ENCODE measurements at places on chromosomes 5 and 9. TPM values are rescaled to one million over a fixed set of nuclear protein-coding genes. Genes with fewer than 3 reads are reported as not detected.

DNA sequence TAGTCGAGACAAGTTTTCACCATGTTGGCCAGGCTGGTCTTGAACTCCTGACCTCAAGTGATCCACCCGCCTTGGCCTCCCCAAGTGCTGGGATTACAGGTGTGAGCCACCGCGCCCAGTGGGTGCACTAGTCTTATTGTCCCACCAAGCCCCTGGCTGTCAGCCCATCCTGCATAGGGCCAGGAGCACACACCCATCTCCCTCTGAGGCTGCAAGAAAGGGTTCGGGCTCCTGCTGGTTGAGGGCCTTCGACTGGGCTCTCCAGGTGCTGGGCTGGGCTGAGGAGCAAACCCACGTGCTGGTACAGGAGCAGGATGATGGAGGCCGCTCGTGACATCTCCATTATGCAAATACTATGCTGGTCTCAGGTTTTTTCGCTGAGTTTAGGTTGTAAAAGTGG is 25.1 kb upstream of the RNF130 start:
- no peak overlapping the region for H3K4me3 ChIP-seq
- no peaks in the 10 kb centered on the region for H3K36me3 ChIP-seq
- DNase-seq, result no peak
- no peak overlapping the region for H3K27ac ChIP-seq
- H3K27me3 ChIP-seq, result no peaks in the 10 kb centered on the region

Gene DYNC2I2
- 51.6 TPM for polyA plus RNA-seq

DNA sequence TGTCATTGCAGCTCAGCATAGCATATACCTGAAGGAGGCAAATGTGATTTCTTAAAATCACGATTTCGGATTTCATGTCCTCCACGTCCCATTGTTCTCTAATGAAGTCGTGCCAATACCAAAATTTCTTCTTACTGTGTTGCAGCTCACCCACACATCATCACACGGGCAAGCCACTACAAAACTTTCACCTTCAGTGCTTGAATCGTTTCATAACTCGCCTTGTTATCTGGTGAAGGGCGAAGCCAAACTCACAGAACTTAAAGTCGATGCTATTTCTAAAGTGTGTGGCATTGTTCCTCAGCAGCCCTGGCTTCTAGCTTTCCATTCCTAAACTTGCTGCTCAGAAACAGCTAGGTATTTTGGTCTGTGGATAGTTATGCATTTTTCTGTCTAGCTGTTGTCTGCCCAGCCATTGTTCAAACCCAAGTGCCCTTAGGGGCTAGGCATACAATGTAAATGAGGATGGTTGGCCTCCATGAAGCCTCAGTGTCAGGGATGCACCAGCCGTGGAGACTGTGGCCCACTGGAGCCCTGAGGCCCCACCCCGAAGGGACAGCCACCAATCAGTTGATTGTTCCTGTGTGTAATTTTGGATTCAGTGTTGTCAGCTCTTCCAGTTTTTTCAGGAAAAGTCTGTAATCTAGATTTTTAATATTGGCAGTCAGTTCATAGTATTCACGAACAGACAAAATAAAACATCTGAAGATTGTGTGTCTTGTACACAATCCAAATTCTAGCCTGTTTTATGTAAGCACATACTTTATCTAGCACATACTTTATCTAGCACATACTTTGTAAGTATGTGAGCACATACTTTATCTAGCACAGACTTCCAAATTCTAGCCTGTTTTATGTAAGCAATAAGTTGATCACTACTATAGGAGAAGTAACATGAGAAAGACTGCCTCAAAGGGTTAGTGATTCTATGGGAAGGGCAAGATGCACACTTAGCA is 112.8 kb downstream of the DAPK1 start:
- peaks cover 6% of the 10 kb centered on the region for H3K27me3 ChIP-seq
- DNase-seq, result no peak
- no peaks in the 10 kb centered on the region for H3K4me1 ChIP-seq

Gene NIPAL4
- polyA plus RNA-seq, result 1.0 TPM

Gene PTCD2
- 8.7 TPM for polyA plus RNA-seq

Gene PRRX2
- 3.3 TPM for polyA plus RNA-seq

GRCh38 chr5:115349001-115349817 is 52.8 kb upstream of the CCDC112 start:
- no peaks in the 10 kb centered on the region for H3K27me3 ChIP-seq
- no peak overlapping the region for H3K27ac ChIP-seq
- no peak overlapping the region for H3K4me3 ChIP-seq
- no peaks in the 10 kb centered on the region for H3K36me3 ChIP-seq
- DNase-seq, result peak; percentile 56
- no peaks in the 10 kb centered on the region for H3K4me1 ChIP-seq
